ENCODE measurements at places on chromosomes 1 and 21.
A peak's percentile ranks its signal among the peaks of the same experiment; 100 is the strongest.

GRCh38 chr1:111620441-111620971 lies 917 bp downstream of the RAP1A start:
- peak; percentile 77 for DNase-seq

DNA sequence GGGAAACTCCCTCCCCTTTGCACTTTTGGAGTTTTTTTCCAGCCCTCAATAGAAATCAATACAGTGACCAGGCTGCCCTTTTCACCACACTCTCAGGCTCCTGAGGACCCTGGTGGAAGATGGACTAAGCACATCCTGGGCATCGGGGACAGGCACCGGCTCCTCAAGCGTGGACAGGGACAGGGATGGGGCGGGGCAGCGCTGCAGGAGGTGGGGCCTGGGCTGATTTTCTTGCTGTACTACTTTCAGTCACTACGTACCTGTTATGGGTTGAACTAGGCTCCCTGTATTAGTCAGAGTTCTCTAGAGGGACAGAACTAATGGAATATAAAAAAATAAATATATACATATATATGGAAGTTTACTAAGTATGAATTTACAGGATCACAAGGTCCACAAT lies 2.5 kb downstream of the MX2 start:
- DNase-seq, result no peak

GRCh38 chr21:41480086-41480690 lies 27.8 kb downstream of the TMPRSS2 start:
- DNase-seq, result no peak

DNA sequence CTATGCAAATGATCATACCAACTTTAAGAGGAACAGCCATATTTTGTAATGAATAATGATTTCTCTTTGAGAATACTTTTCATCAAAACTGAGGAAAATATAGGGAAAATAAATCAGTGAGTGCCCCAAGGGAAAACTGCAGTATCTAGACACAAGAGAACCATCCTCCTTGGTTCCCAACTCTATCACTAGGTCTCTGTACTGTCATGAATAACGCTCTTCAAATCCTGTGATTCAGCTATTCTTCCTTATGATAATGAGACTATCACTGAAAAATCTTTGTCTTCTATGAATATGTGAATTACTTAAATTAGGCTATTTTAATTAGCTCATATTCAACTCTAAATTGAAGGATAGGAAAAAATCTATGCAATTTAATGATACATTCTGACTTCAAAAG lies 2.3 kb downstream of the OR2L5 start:
- DNase-seq, result no peak

GRCh38 chr1:248851390-248851789 lies 7.5 kb downstream of the ZNF692 start:
- no peak for DNase-seq

- no peak for DNase-seq
Measured at GRCh38 chr1:95948023-95948422, 714.0 kb downstream of the RWDD3 start.

DNA sequence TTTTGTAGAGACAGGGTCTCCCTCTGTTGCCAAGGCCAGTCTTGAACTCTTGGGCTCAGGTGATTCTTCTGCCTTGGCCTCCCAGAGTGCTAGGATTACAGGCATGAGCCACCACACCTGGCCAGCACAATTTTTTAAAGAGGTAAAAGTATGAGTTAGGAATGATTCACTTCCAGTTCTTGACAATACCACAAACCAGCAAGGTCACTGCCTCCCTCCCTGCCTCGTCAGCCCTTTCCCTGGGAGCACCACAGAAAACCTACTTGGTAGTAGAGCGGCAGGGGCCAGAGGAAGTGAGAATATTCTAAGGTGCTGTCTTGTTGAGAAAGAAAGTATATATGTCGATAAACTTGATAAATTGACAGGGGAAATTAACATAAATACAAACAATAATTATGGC lies 10.8 kb upstream of the CDA start:
- no peak for DNase-seq

- DNase-seq, result peak; percentile 94
Measured at GRCh38 chr1:167687919-167688519, 33.8 kb upstream of the MPZL1 start.

DNA sequence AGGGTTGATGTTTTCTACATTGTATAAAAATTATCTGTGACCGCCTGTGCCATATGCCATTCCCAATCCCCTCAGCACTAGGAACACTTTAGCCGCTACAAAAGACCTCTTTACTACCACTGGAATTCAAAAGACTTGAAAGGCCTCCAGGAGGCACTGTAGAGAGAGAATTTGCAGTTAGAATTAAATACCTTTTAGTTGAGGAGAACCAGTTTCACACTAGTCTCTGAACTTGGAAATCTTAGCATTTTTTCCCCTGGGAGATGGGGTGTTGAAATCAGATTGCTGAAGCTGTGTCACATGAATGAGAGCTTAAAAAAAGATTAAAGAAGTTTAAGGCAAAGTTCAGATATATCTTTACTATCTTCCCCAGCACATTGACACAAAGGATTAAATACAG lies 291.0 kb downstream of the ADGRL2 start:
- no peak for DNase-seq

- DNase-seq, result no peak
Measured at GRCh38 chr1:220544901-220545303, 17.0 kb downstream of the MARK1 start.

- DNase-seq, result no peak
Measured at GRCh38 chr1:33070628-33071027, 10.3 kb upstream of the AZIN2 start.

GRCh38 chr1:225508538-225509375 lies 80.9 kb upstream of the LBR start:
- peak; percentile 49 for DNase-seq

DNA sequence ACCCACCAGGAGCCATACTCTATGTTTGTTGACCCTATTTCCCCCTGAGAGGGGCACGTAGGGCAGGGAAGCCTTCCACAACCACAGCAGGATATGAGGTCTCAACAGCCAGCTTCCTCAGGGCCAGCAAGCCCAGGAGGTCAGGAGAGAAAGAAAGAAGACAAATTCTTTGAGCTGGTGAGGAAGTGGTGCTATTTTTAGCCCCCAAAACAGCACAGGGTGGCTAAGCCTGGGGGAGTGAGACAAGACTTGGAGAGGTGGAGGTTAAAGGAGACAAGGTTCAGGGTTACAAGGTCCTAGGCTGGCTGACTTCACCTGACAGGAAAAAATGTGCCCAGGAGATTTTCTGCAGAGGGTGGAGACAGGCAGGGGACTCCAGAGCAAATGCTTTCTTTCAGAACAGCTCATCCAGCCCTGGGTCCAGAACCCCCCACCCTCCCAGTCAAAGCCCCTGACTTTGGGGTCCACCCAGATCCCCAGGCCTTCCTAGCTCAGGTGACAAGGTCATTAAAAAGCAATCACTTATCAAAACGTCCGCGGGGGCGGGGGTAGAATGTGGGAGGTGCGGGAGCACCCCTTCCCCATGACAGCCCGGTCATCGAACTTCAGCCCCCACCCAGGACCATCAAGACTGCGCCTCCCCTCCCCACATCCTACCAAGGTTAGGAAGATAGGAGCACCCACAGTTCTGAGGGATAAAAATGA lies 1.3 kb downstream of the SV2A start:
- DNase-seq, result no peak
